Activated CD4-positive, alpha-beta T cell treated with anti-CD3 and anti-CD28 coated beads for 1 hour (primary cell): ENCODE measurements at places on chromosomes 6 and 20.

DNA sequence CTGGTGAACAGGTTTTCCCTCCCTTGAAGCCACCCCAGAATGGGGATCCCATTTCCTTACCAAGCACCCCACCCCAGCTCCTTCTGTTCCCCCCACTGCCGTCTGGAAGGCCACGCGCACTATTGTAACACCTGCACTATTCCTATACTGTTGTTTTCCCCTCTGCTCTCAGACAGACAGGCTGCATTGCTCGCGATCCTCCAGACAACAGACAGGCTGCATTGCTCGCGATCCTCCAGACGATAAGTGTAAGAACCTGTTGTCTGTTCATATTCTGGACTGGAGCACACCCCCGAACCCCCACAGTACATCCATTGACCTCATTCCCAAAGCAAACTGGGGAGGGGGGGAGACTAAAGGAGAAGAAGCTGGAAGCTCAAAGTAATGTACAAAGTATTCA, 72.7 kb downstream of the LY86 start:
- DNase-seq = no peak

DNA sequence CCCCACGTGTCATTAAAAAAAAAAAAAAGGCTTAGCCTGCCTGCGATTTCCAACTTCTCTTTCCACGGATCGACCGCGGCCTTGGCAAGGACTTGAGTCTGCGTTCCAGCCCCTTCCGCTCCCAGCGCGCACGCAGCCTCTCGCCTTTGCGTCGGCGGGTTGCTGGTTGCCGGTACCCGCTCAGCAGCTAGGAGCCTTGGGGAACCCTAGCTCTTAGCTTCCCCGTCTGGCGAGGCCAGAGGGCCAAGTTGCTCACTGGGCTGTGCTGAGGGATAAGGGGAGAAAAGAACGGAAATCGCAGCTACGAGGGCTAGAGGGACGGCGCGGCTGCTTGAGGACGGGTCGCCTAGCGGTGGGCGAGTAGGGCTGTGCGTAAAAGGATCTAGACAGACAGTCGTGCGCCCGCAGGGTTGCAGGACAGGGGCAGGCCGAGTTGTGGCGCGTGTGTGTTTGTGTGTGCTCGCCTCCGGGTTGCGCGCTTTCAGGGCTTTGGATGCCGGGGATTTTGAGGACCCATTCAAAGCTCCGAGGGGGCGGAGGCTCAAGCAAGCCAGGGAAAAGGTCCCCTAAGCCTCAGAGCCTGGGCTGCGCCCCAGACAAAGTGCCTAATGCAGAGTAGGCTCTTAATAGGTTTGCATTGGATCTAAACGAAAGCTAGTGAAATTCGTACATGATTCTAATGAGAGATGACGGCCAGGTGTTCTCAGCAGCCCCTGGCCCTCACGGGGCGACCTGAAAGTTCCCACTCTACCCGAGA, 40.5 kb upstream of the OSTM1 start:
- no peak for DNase-seq

- no peak for DNase-seq
These were observed 704 bp upstream of the FAM210B start for GRCh38 chr20:56358070-56358469.

DNA sequence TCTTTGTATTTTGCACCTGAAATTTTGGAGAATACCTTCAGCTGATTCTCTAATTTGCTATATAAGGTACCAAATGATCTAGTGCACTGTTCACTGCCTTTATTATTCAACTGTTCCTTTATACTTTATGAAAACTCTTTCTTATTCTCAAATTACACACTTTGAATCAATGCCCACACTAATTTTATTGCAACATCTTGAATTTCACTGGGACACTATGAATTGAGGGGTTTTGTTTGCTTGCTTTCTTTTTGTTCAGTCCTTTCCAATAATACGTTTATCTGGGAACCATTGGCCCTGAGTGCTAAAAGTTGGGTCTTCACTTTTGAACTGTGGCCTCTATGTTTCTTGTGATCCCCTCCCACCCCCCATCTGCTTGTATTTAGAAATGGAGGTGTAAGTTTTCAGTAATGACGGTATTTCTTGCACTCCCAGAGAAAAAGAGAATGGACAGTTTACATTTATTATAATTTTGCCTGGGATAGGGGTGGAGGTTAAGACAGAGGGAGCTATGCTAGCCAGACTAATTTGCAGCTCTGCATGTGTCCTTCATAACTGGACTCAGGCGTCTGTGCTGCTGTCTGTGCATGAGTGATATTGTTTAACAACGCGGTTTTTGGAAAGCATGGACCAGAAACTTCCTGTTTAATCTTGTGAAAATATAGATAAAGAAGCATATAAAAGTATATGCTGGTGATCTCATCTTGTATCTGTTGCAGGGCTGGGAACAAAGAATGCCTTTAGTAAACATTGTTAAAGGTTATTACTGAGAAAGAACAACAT, 98.1 kb downstream of the DNAH8 start:
- no peak for DNase-seq

GRCh38 chr6:115817161-115817560, 243.5 kb downstream of the FRK start:
- no peak for DNase-seq

DNA sequence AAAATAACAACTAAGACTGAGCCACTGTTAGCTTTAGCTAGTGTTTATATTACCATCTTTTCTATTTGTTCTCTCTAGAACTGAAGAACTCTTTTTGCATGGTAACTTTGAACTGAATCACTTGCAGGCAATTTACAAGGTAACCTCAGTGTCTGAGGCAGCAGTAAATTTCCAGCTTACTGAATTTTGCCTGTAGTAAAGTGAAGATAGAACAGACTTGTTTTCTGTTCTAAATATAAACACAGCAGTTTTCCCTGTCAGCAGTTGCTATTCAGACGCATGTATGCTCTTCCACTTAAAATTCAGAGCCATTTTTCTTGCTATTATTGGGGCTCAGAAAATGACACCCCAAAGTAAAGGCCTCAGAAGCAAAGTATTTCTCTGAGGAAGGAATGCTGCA, 974.0 kb upstream of the GJE1 start:
- no peak for DNase-seq

DNA sequence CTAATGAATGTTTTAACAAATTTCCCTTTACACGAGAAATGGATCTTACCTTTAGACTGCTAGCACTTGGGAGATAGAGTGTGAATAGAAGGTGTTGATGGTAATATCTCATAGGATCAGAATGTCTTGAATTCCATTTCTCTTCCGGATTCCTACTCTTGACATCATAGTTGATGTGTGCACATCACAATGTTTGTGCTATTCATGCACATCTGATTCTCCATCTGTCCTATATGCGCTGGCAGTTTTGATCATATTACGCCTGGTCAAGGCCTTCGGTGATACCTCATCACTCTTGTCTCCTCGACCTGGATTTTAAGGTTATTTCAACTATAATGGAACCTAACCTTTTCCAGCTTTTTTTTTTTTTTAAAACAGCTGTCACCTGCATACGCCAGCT, 16.8 kb upstream of the ACAT2 start:
- no peak for DNase-seq

DNA sequence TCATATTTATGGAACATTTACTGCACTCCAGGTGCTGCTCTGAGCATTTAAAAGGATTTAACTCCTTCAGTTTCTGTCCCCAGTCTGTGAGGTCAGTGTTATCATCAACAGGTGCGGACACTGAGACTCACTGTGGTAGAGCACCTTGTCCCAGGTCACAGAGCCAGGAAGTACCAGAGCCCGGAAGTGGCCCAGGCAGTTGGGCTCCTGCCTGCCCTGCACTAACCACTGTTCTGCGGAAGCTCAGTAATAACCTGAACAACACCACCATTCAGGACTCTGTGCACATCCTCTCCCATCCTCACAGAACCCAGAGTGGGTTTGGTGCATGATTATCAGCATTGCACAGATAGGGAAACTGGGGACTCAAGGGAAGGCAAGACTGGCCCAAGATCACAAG, 16.8 kb upstream of the SIRPG start:
- DNase-seq = no peak

DNA sequence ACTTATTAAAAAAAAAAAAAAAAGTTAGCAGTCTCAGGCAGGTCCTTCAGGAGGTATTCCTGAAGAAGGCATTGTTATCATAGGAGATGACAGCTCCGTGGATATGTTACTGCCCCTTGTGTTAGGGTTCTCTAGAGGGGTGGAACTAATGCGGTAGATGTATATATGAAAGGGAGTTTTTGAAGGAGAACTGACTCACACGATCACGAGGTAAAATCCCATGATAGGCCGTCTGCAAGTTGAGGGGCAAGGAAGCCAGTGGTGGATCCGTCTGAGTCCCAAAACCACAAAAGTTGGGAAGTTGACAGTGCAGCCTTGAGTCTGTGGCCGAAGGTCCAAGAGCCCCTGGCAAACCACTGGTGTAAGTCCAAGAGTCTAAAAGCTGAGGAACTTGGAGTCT, 103.4 kb downstream of the TULP4 start:
- DNase-seq = no peak

- no peak for DNase-seq
These were observed 34.8 kb downstream of the RNF8 start for GRCh38 chr6:37388578-37388977.

GRCh38 chr6:162337412-162337811, 390.2 kb downstream of the PRKN start:
- no peak for DNase-seq

DNA sequence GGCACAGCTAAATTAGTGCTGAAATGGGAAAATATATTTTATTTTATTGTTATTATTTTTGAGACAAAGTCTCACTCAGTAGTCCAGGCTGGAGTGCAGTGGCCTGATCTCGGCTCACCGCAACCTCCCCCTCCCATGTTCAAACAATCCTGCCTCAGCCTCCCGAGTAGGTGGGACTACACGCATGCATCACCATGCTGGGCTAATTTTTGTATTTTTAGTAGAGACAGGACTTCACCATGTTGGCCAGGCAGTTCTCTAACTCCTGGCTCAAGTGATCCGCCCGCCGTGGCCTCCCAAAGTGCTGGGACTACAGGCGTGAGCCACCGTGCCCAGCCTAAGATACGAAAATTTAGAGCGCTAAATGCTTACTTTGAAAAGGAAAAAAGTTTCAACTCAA, 4.8 kb downstream of the RAB23 start:
- no peak for DNase-seq

GRCh38 chr6:47599512-47599911, 98.9 kb upstream of the ADGRF4 start:
- no peak for DNase-seq

DNA sequence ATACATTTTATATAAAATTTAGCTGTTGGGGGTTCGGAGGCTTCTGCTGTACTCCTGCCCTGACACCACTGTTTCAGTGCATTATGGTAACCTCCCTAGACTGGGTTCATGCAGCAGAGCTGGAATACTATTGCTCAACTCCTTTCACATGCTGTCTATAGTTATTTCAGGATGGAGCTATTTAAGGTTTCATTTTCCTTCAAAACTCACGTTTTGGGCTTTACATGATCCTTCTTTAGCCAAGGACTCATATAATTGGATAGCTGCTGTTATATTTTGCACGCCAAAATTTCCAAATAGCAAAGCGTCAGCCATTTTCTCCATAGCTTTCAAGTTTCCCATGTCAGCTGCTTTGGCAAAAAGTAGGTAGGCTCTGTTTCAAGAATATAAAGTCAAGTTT, 76.8 kb downstream of the SEL1L2 start:
- DNase-seq = no peak

DNA sequence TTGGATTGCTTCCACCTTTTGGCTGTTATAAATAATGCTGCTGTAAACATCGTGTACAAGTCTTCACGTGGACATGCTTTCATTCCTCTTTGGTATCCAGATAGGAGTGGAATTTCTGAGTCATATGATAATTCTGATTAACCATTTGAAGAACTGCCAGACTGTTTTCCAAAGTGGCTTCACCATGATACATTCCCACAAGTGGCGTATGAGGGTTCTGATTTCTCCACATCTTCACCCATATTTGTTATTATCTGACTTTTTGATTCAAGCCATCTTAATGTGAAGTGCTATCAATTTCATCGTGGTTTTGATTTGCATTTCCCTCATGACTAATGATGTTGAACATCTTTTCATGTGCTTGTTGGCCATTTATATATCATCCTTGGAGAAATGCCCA, 2.9 kb upstream of the SNRPB start:
- DNase-seq = no peak

GRCh38 chr6:43368259-43369160, 937 bp downstream of the ZNF318 start:
- no peak for DNase-seq

DNA sequence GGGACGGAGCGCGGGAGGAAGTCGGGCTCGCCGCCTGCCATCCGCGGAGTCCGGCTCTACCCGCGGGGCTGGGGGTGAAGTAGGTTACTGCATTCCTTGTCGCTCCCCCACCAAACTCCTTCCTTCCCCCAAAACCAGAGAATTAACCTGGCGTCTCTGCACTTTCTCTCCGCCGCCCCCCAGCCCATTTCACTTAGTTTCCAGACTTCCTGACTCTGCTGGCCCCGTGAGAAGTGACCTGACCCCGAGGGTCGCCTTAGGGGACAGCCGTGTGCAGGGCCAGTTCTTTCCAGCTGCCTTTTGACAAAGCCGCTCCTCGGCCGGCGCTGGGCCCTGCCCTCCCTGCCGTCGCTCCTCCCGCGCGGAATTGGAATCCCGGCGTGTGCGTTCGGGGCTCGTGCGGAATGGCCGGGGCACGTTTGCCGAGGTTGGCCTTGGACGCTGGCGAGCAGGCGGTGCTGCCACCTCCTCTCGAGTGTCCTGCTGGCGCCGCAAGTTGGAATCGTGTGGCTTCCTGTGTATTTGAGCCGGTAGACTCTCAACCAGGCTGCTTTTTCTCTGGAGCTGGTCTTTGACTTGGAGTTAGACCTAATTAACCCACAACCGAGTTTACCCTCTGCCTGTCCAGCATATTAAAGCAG, 650 bp downstream of the DCBLD1 start:
- no peak for DNase-seq

DNA sequence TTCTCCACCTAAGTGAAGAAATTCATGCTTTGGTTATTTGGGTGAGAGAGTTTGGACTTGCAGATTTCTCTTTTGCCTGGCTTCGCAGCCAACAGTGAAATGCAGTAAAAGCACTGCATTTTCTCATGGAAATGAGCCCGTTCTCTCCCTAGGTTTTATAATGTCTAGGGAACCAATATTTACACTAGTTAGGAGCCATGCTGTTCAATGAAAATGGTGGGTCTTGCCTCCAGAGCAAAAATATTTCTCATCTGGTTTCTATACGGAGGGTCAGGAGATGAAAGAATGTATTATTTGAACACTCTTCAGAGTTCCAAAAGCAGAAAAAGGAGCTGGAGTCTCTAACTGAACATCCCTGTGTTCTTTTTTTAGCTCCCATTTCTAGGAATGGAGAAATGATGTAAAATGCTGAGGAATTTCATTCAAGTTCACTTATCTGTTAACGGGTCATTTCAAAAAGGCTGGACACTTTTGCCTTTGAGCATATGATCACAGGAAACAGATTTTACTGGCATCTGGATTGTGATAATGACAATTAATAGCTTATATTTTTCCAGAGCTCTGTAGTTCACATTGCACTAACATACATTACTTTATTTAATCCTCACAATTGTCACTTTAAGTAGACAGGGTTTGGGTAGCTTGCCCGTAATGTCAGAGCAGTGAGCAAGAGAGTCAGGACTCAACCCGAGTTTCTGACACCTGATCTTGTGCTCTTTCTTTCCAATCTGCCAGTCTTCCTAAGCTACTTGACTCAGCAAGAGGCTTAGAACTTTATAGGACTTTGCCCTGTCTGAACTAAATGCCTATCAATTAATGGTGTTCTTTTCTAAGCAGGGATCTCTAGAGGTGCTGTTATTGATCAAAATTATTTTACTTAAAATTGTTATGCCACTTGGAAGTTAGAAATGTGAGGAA, 78.0 kb downstream of the PPP1R14C start:
- no peak for DNase-seq
